ENCODE measurements at places on chromosomes 11 and 22.

DNA sequence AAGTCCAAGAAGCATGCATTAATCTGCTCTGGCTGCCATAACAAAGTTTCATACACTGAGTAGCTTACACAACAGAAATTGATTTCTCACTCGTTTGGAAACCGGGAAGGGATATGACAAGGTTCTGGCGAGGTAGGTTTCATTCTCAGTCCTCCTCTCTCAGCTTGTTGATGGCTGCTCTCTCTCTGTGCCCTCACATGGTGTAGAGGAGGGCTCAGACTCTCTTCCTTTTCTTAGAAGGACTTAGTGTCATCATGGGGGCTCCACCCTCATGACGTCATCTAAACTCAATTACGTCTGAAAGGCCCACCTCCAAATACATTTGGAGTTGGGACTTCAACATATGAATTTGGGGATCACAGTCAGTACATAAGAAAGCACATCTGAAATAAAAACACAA, 18.6 kb downstream of the GLYATL1 start:
- no peaks in the 10 kb centered on the region for H3K36me3 ChIP-seq
- H3K27me3 ChIP-seq = peaks cover 45% of the 10 kb centered on the region
- no peak overlapping the region for H3K27ac ChIP-seq
- H3K4me1 ChIP-seq = no peaks in the 10 kb centered on the region

GRCh38 chr11:83711106-83711527, 424.9 kb upstream of the CCDC90B start:
- H3K27ac ChIP-seq = no peak overlapping the region
- H3K4me3 ChIP-seq = no peak overlapping the region
- H3K4me1 ChIP-seq = peaks cover 3% of the 10 kb centered on the region
- H3K36me3 ChIP-seq = no peaks in the 10 kb centered on the region
- H3K27me3 ChIP-seq = no peaks in the 10 kb centered on the region
- DNase-seq = no peak

GRCh38 chr11:66081505-66081904, 11.4 kb downstream of the PACS1 start:
- peaks cover 74% of the 10 kb centered on the region for H3K4me1 ChIP-seq
- H3K36me3 ChIP-seq = peaks cover 4% of the 10 kb centered on the region
- H3K27me3 ChIP-seq = no peaks in the 10 kb centered on the region
- DNase-seq = peak; percentile 41
- H3K4me3 ChIP-seq = no peak overlapping the region
- peak overlapping the region; percentile 2 for H3K27ac ChIP-seq

DNA sequence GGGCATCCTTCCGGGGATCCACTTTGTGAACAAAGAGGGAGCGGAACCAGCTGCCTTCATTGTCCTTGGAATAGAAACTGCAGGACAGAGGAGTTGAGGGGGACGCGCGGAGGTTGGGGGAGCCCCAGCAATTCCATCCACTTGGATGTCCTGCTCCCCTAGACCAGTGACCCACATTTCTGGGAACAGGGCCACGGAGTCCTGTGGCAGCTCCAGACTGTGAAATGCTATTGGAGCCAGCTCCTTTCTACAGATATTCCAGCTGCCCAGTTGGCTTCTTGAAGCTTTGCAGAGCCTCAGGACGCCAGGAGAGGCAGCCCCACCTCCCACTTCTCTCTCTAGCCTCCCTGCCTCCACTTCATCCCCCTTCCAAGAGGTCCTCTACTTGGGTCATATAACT, 10.5 kb downstream of the NIPSNAP1 start:
- DNase-seq = no peak
- no peak overlapping the region for H3K27ac ChIP-seq

GRCh38 chr22:43004362-43005035, 10.4 kb downstream of the PACSIN2 start:
- H3K4me3 ChIP-seq = no peak overlapping the region
- no peak overlapping the region for H3K27ac ChIP-seq
- peaks cover 84% of the 10 kb centered on the region for H3K4me1 ChIP-seq
- DNase-seq = no peak
- no peaks in the 10 kb centered on the region for H3K27me3 ChIP-seq
- H3K36me3 ChIP-seq = no peaks in the 10 kb centered on the region

- DNase-seq = no peak
- peak overlapping the region; percentile 70 for H3K27ac ChIP-seq
- H3K4me3 ChIP-seq = peak overlapping the region; percentile 63
- H3K27me3 ChIP-seq = peaks cover 92% of the 10 kb centered on the region
- no peaks in the 10 kb centered on the region for H3K36me3 ChIP-seq
Observed at GRCh38 chr11:35523331-35523768, 2.1 kb downstream of the PAMR1 start.

GRCh38 chr11:12213883-12214282, 103.5 kb downstream of the MICAL2 start:
- H3K4me1 ChIP-seq = peaks cover 27% of the 10 kb centered on the region
- H3K27me3 ChIP-seq = no peaks in the 10 kb centered on the region
- peaks cover 52% of the 10 kb centered on the region for H3K36me3 ChIP-seq
- no peak for DNase-seq
- H3K4me3 ChIP-seq = no peak overlapping the region

GRCh38 chr11:13717331-13717730, 48.9 kb downstream of the FAR1 start:
- no peak overlapping the region for H3K27ac ChIP-seq
- H3K4me3 ChIP-seq = no peak overlapping the region
- no peak for DNase-seq
- no peaks in the 10 kb centered on the region for H3K27me3 ChIP-seq
- H3K4me1 ChIP-seq = peaks cover 9% of the 10 kb centered on the region

GRCh38 chr11:128896356-128896755, 5.2 kb downstream of the KCNJ5 start:
- no peak for DNase-seq
- H3K27me3 ChIP-seq = no peaks in the 10 kb centered on the region
- peaks cover 91% of the 10 kb centered on the region for H3K4me1 ChIP-seq
- peak overlapping the region; percentile 83 for H3K27ac ChIP-seq
- no peak overlapping the region for H3K4me3 ChIP-seq

DNA sequence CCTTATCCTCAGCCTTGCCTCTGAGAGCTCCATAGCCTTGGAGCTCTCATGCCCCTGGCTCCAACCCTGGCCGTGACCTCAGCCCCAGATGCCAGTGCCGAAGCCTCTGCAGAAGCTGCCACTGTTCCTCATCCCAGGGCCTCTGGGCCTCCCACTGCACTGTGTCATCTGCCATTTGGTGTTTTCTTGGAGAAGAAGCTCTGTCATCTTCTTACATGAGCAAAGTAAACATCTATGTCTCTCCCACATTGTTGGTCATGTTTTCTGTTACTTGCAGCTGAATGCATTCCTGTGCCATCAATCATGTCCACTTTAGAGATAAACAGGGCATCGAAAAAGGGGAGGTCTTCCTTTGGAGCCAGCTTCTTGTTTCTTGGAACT, 45.0 kb upstream of the FTH1 start:
- no peaks in the 10 kb centered on the region for H3K27me3 ChIP-seq
- H3K4me3 ChIP-seq = no peak overlapping the region
- H3K27ac ChIP-seq = no peak overlapping the region
- no peaks in the 10 kb centered on the region for H3K4me1 ChIP-seq

- no peaks in the 10 kb centered on the region for H3K36me3 ChIP-seq
- no peaks in the 10 kb centered on the region for H3K4me1 ChIP-seq
- H3K27ac ChIP-seq = no peak overlapping the region
- no peaks in the 10 kb centered on the region for H3K27me3 ChIP-seq
Observed at GRCh38 chr11:80473562-80473961, 1032.7 kb upstream of the TENM4 start.
